ENCODE measurements at places on chromosomes 11 and 22. TPM values are rescaled to one million over a fixed set of nuclear protein-coding genes. Genes with fewer than 3 reads are reported as not detected.

The PATE4 gene
- total RNA-seq: not detected

The TTC36 gene
- total RNA-seq: 1.3 TPM

The HORMAD2 gene
- total RNA-seq: not detected

The TMX2 gene
- 81.0 TPM for total RNA-seq

The INSC gene
- 0.46 TPM for total RNA-seq
